ENCODE measurements at places on chromosomes 7 and 10.

- DNase-seq: no peak
These were observed 248.9 kb upstream of the MKI67 start for GRCh38 chr10:128375171-128375570.

DNA sequence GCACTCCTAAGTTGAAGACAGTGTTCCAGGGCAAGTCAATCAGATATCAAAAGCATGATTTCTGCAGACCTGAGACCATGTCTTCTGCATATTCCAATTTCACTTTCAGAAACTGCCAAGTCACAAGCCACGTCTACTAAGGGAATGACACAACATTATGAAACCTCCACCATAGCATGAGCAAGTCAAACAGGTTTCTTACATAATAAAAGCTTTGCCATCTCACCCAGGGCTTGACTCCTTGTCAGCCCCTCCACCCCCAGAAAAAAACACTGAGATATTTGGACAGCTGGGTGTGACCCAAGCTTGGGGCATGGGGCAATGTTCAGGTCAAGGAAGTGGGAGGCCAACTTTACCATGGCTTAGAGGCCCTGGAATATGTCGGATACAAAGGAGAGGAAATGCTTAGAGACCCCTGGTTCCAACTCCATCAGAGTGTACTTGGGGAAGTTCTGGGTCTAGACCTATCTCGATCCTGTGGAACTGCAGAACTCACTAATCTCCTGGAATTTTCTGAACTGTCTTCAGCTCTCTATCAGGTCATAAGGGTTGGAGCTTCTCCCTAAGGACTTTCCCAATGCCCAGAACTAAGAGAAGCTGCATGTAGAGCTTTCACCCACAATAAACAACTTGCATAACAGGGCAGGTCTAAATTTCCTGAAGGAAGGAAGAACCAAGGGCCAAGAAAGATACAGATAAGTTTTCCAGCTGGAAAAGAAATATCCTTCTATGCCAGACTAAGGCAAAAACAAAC lies 80.6 kb upstream of the NAMPT start:
- no peak for DNase-seq

DNA sequence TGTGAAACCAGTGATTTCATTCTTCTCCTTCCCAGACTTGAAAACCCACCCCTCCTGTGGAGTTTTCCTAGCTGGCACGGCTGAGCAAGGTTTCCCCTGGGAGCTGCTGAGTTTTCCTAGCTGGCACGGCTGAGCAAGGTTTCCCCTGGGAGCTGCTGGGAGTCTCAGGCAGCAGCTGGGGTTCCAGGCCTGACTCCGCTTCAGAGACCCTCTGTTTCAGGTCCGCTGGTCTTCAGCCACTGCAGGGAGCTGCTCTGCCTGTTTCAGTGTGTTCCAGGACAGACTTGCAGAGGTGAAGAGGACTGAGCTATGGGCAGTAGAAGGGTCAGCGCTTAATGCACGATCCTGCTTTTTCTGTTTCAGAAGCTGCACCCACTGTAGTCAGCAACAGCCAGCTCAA lies 104.9 kb downstream of the XRCC2 start:
- no peak for DNase-seq

DNA sequence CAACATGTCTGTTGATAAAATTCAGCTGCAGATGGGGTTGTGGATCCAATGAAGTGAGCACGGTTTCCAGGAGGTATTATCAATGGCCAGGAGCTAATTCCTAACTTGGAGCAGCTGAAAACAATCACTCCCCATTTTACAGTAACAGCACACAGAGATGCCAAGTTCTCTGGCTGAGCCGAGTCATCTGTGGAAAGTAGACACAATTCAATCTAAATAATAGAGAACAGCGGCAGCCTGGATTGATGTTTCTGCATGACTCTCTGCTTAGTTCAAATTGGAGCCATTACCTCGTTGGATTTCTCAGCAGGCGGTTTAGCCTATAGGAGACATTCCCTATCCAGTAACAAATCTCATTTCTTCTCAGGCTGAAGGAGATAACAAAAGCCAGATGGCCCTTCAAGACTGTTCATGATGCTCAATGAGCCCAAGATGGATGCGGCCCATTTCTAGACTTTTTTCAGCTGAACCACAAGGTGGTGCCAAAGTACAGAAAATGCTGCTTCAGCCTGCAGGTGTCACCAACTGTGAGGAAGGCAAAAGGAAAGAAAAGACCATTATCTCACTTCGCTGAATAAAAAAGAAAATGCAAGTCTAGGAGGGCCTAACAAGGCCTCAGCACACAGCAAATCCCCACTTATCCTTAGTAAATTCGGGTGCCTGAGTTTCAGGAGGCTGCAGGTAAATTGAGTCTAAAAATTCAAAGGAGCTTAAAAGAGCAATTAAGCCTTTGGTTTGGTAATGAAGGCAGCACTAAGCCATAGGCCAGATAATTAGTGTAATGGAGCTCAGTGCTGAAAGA lies 83.7 kb downstream of the SLC16A9 start:
- peak; percentile 2 for DNase-seq

DNA sequence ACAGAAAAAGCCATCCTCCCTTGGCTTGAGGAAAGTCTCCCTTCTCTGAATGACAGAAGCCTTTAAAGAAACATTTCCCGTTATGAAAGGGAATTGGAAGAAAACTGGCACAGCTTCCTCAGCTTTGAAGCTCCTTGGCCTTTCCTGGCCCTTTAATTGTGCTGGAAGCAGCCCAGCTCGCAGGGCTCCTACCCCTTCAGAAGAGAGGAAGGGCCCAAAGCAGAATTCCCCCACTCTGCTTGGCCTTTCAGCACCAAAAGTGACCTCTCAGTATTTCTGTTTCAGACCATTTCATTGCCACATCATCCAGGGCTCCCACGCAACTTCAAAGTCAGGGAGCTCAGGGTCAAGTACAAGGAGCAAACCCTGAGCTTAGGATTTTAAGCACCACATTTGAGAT lies 4.2 kb downstream of the AFAP1L2 start:
- no peak for DNase-seq

- DNase-seq: no peak
These were observed 114.1 kb downstream of the VIPR2 start for GRCh38 chr7:159030490-159031134.

DNA sequence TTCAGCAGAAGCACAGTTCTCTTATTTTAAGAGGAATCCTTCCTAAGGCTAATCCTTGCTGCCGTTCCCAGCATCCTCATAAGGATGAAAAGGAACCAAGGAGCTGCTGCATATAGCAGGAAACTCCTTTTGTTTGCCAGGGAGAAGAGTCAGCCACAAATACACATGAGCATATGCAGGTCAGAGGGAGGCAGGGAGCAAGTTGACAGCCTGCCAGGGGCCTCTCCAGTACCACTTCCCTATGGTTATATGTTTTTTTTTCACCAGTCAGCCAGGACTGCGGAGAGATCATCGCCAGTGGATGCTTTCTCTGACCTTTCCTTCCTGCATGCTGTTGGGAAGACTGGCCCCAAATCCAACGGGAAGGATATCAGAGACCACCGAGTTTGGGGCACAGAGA lies 39.8 kb downstream of the SLC35B4 start:
- DNase-seq: no peak

GRCh38 chr7:77426521-77427051 lies 10.4 kb upstream of the GSAP start:
- DNase-seq: no peak

DNA sequence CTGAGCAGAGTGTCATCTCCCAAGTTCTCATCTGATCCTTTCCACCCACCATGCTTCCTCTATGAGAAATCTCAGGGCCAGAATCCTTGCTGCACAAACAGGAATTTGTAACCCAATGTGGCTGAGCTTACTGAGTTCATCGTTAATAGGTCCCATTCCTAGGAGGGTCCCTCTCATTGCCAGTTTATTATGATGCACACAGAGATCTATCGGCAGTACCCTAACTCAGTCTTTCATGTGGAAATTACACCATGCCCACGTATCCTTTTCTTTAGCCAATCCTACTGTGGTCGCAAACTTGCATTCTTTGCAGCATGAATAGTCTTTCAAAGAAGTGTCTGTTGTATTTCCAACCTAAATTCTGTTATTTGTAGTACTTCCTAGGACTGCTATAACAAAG lies 12.1 kb downstream of the TMEM236 start:
- no peak for DNase-seq

DNA sequence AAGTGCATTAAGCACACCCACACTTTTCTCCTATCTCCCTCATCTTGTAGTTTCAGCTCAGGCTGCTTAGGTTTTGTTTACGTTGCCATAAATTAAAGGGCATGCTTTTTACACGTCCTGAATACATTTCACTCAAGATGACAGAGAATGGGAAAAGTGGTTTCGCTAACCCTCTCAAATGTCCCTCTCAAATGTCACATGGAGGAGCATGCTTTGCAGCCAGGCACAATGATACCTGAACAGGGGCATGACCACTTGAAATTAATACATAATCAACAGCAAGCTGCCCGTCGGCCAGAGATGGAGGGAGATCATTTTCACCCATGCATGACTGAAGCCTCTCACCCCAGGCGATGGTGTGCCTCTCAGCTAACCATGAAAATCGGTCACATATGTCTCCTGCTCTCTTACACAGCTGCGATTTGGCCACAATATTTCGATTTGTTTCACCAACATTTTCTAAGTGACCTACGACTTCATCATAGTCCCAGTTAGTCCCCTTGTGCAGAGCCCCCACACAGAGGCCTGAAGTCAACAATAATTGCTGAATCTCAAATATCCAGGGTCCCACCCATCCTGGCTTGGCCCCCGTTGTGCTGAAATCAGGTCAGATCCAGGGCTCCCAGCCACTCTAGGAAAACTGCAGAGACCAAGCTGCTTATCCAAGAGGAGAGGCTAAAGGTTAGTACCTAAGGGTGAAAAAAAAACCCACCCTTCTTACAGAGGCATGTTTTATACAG lies 373.9 kb upstream of the NFE2L3 start:
- no peak for DNase-seq

DNA sequence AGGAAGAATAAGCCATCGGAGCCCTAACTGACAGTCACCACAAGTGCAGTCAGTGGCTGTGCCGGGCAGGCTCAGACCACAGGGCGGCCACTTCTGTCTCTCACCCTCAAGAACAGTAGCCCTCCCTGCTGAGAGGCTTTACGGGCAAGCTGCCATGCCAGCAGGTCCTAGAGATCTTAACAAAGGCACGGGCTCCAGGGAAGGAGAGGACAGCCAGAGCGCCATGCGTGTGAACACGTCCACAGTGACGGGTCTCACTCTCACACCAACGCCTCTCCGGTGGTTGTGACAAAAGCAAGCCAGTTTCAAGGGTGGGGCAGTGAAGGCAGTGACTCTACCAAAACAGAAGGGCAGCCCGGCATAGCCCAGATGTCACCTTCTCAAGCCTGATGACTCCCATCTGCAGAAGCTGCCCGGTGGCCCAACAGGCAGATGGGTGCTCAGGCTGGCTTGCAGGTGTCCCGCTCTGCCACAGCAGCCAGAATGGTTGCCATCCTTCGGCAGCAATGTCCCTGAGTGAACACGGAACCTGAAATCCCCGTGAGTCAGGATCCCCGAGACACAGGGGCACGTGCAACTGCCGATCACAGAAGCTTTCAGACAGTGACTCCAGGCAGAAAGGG lies 102.0 kb downstream of the FAM53B start:
- DNase-seq: no peak

GRCh38 chr7:7221599-7222038 lies 39.3 kb downstream of the C1GALT1 start:
- DNase-seq: no peak

GRCh38 chr7:36468370-36469101 lies 78.9 kb downstream of the ANLN start:
- DNase-seq: no peak

- DNase-seq: no peak
These were observed at the start of gene CYP17A1 for GRCh38 chr10:102837230-102837721. TSS of gene CYP17A1 (minus strand) at chr10:102837413. CDS start at chr10:102837361, 52 bp downstream.

DNA sequence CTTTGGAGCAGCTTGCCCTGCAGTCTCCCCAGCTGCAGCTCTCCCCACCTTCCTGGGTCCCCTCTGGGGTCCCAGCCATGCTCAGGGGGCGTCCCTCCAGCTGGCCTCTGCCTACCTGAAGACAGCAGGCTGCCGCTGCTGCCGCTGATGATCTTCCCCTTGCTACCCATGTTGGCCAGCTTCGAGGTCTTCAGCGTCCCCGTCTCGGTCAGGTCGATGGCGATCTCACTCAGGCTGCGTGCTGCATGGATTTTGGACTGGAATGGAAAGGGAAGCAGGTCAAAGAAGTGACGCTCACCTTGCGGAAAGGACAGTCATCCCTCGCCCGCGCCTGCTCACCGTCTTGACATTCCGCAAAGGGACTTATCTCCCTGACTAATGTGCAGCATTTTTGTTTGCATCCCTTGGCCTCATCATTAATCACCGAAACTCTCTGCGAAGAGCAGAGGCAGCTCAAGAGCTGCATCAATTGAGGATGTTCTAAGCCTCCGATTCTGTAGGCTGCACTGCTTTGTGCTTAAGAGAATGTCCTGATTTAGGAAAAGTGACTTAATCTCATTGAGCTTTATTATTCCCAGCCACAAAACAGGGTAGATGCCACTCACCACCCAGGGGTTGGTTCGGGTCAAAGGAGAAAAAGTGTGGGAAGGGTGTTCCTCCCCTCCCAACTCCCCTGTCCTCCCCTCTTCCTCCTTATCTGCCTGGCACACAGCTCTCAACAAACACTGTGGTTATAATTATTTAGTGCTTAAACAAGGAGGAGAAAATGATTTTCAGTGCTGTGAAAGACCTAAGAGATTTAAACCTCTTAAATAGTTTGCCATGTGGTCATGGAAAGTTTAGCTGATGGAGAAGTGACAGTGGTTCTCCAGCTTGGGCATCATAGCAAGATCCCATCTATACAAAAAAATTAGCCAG lies 107.3 kb downstream of the PRPF18 start:
- DNase-seq: no peak

GRCh38 chr7:1679966-1680730 lies 10.1 kb downstream of the ELFN1 start:
- no peak for DNase-seq

DNA sequence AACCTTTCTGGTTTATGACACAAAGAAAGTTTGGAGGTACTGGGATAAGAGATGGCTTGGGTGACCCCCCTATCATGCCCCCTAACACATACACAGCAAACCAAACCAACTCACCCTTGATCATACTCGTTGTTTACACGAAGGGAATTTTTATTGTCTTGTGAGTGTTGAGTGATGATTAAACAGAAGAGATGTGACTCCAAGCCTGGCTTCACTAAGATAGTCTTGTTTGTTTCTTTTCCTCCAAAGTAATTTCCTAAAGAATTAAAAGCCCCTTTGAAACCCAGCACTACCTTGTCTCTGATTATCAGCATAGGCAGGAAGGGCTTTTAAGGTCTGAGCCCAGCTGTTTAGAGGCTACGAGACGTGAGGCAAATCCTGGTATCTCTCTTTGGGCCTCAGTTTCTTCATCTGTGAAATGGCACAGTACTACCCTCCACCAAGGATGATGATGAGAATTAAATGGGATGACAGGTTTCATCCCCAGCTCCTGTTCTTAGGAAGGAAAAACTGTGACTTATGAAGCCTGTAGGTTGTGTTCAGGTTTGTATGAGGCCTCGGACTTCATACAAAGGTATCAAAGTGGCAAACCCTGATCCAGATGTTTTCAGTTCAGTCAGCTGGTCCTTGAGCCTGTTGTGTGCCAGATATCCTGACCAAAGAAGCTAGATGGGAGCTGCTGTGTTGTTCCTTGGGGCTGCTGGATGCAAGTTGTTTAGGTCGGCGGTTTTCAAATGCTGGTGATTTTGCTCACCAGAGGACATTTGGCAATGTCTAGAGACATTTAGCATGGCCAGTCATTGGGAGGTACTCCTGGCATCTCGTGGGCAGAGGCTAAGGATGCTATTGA lies 51.8 kb downstream of the TCF7L2 start:
- no peak for DNase-seq

- DNase-seq: no peak
These were observed 358.4 kb downstream of the KCNMA1 start for GRCh38 chr10:77279207-77279606.

- DNase-seq: no peak
These were observed 326.5 kb upstream of the AOAH start for GRCh38 chr7:37050801-37051200.

- no peak for DNase-seq
These were observed 17.9 kb upstream of the TMEM225B start for GRCh38 chr7:99579956-99580777.

All from stimulated activated CD8-positive, alpha-beta memory T cell treated with anti-CD3 and anti-CD28 coated beads, Interleukin-7, amount 100 ng/mL, for 48 hours (primary cell).